Spleen (tissue), 13 donors: ENCODE measurements at places on chromosomes 6 and 20. TPM values are rescaled to one million over a fixed set of nuclear protein-coding genes. Genes with fewer than 3 reads are reported as not detected.
A peak's percentile ranks its signal among the peaks of the same experiment; 100 is the strongest.

- DNase-seq = no peak
These were observed 14.7 kb upstream of the PLCB4 start for GRCh38 chr20:9054176-9054575.

- DNase-seq = no peak
These were observed 32.7 kb downstream of the SAYSD1 start for GRCh38 chr6:39082310-39082709.

GRCh38 chr6:33271468-33272274 is at the start of the genes RPS18 and VPS52:
Gene RPS18 (plus strand): TSS chr6:33272075. CDS start chr6:33272120, 45 bp downstream.
Gene VPS52 (minus strand): TSS chr6:33271876. CDS start chr6:33271675, 201 bp downstream.
- peak; percentile 94 for DNase-seq

- no peak for DNase-seq
These were observed 95.2 kb downstream of the KIF13A start for GRCh38 chr6:17892097-17892686.

GRCh38 chr6:30821862-30822784 is 62.2 kb upstream of the DDR1 start:
- no peak for DNase-seq

Gene KIAA0408
- 2.5 TPM for total RNA-seq

Gene HRH3
- not detected for total RNA-seq
